ENCODE measurements at places on chromosomes 7 and 10. TPM values are rescaled to one million over a fixed set of nuclear protein-coding genes. Genes with fewer than 3 reads are reported as not detected.
A peak's percentile ranks its signal among the peaks of the same experiment; 100 is the strongest.

AGAP6 gene
- 36.5 TPM for polyA plus RNA-seq

MINDY3 gene
- polyA plus RNA-seq, result 36.7 TPM

VGF gene
- polyA plus RNA-seq, result 0.21 TPM

ANXA8L1 gene
- polyA plus RNA-seq, result 0.30 TPM

PDE6C gene
- polyA plus RNA-seq, result 0.33 TPM

OR2A42 gene
- polyA plus RNA-seq, result 0.58 TPM

C7orf57 gene
- 0.64 TPM for polyA plus RNA-seq

AQP1 gene
- 206 TPM for polyA plus RNA-seq

SPDYE2B gene
- 0.60 TPM for polyA plus RNA-seq

HOGA1 gene
- 69.1 TPM for polyA plus RNA-seq

PGAM2 gene
- 3.4 TPM for polyA plus RNA-seq

LYZL2 gene
- polyA plus RNA-seq, result not detected

MMP21 gene
- polyA plus RNA-seq, result 0.26 TPM

TBATA gene
- 0.20 TPM for polyA plus RNA-seq

ESYT2 gene
- polyA plus RNA-seq, result 52.8 TPM

VSTM2A gene
- polyA plus RNA-seq, result 2.7 TPM

- no peak for DNase-seq
Measured at GRCh38 chr7:73442903-73443500, 9.4 kb downstream of the FZD9 start.

GRCh38 chr7:26101361-26102151 is 50.4 kb upstream of the NFE2L3 start:
- DNase-seq, result peak; percentile 39

GRCh38 chr7:1706381-1706720 is 36.3 kb downstream of the ELFN1 start:
- DNase-seq, result no peak

DNA sequence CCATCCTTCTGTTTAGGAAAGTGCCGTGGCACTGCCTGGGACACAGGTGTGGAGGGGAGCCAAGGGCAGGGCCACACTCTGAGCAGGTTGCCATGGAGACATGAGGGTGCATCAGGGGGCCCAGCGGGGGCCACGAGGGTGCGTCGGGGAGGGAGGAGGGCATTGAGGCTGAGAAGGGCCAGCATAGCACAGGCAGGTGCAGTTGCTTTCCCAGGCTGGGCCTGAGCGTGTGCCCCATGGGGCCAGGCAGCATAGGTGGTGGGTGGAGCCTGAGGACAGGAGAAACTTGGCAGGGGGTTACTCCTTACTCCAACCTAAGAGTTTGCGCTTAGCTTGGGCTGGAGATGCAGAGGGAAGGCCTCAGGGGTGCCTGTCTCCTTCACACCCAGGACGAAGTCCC is 15.2 kb downstream of the YKT6 start:
- no peak for DNase-seq

- no peak for DNase-seq
Measured at GRCh38 chr7:98137826-98138151, 31.1 kb downstream of the LMTK2 start.

- peak; percentile 68 for DNase-seq
Measured at GRCh38 chr7:125606671-125607070, 677.0 kb upstream of the POT1 start.

GRCh38 chr10:57494486-57494885 is 773.2 kb downstream of the IPMK start:
- no peak for DNase-seq

GRCh38 chr10:4073912-4074311 is 288.9 kb upstream of the KLF6 start:
- DNase-seq, result no peak

- no peak for DNase-seq
Measured at GRCh38 chr10:98959379-98959778, 276.3 kb downstream of the HPSE2 start.

GRCh38 chr10:95663496-95663895 is 7.0 kb upstream of the ALDH18A1 start:
- no peak for DNase-seq

- DNase-seq, result no peak
Measured at GRCh38 chr7:70193514-70193913, 595.2 kb downstream of the AUTS2 start.

DNA sequence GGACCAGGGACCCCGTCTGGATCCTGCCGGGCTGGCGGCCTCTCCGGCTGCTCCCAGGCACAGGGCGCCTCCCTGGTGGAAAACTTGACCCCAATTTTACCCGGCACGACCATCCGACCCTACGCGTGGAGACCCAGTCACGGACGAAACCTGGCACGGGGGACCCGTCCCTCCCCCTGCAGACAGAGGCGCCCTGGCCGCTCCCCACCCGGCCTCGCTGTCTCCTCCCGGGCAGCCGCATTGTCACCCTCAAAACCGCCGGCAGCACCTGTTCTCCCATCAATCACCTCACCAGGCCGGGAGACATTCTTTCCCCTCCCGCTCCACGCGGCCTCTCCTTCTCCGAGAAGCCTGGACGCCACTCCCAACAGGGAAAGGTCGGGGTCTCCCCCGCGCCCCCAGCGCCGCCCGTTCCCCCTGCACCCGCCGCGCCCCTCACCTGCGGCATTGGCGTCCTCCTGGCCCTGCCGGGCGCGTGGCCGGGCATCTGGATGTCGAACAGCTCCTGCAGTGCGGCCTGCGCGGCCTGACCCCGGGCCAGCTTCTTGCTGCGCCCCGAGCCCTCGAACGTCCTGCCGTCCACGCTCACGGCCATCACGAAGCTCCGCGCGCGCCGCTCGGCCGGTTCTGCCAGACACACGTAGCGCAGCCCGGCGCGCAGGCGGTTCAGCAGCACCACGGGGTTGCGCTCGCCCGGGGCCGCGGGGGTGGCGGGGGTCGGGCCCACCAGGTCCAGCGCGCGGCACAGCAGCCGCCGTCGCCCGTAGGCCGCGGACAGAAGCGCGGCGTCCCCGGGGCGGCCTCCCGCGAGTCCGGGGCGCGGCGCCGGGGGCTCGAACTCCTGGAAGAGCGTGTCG is 306.6 kb downstream of the WDR37 start:
- DNase-seq, result no peak

DNA sequence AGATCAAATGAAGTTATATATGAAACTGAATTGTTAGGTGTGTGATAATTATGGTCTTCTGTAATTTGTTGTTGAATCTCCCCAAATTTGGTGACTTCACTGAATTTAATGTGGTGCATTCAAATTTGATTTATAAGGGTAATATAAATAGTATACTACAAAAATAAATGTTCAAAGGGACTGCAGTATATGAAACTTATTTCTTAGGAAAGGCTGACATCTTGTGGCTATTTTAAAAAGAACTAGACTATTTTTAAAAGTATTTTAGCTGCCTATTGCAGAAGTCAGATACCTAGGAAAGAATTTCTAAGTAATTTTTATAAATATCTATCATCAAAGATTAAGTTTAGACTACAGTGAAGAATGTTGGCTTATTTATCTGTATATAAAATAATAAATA is 36.6 kb downstream of the ATRNL1 start:
- DNase-seq, result peak; percentile 53

GRCh38 chr10:34311679-34312078 is 503.4 kb downstream of the PARD3 start:
- DNase-seq, result no peak

- peak; percentile 21 for DNase-seq
Measured at GRCh38 chr10:32207544-32207943, 139.4 kb downstream of the EPC1 start.

DNA sequence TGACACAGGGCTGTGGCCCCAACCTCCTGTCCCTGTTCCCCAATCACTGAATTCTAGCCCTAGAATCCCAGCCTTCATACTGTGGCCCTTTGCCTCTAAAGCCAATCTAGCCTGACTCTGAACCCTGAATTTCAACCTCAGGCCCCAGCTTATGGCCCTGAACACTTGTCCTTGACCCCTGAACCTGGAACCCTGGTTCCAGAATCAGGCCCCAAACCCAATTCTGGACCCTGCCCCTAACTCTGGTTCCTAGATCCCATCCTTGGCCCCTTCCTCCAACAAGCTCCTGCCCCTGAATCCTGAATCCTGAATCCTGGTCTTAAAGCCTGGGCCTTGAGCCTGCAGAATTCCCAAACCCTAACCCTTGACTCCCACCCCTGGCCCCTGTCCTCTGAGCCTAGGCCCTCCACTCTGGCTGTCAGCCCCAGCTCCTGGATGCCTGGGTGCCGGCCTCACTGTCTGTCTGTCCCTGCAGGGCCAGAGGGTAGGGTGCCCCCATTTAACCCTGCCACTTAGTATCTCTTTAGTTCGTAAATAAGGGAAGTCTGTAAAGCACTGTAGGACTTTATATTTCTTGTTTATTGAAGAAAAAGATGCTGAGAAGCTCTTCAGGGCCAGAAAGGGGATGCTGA is 1.3 kb downstream of the INPP5A start:
- no peak for DNase-seq

- DNase-seq, result no peak
Measured at GRCh38 chr7:45203936-45204445, 46.4 kb downstream of the RAMP3 start.

DNA sequence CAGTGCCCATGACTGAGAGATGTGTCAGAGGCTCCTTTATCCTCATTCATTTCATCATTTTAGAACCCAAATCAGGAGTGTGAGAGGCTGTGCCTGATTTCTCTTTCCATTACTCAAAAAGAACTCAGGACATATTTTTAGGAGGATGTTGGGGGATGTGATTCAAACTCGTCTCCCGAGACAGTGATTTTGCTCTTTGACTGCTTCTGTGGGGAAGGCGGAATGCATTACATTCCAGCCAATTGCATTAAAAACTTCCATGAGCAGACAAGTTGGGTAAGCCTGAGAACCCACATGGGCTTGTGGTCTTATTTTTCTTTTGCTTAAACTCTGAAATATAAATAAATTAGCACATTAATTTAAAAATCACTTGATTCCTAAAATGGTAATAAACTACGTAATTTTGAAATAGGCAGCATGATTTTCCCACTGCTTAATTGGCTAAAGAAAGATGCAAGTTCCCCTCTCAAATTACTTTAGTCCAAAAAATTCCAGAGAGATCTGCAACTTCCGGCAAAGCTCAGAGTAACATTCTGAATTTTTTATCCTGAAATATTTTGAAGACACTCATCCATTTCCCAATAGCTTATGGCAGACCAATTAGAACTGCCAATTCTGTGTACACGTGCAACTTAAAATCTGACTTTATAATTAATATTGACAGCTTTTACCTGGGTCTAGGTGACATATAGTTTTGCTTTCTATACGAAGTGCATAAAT is 185.6 kb downstream of the C7orf25 start:
- DNase-seq, result no peak

DNA sequence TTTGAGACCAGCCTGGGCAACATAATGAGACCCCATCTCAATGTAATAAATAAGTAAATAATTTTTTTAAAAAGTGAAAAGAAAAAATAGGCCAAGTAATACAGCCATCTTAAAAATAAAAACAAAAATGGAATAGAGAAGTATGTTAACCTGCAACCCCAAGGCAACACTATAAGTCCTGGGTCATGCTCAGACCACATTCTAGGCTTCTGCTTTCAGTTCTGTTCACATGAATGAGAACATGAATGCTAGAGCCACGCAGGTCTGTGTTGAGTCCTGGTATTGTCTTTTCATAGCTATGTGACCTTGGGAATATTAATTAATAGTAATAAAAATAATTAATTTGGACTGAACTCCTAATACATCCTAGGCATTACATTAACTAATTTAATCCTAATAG is 284.0 kb downstream of the AUTS2 start:
- DNase-seq, result no peak

- no peak for DNase-seq
Measured at GRCh38 chr7:37341033-37341630, 107.5 kb downstream of the ELMO1 start.

- no peak for DNase-seq
Measured at GRCh38 chr7:45358287-45358686, 200.7 kb downstream of the RAMP3 start.

DNA sequence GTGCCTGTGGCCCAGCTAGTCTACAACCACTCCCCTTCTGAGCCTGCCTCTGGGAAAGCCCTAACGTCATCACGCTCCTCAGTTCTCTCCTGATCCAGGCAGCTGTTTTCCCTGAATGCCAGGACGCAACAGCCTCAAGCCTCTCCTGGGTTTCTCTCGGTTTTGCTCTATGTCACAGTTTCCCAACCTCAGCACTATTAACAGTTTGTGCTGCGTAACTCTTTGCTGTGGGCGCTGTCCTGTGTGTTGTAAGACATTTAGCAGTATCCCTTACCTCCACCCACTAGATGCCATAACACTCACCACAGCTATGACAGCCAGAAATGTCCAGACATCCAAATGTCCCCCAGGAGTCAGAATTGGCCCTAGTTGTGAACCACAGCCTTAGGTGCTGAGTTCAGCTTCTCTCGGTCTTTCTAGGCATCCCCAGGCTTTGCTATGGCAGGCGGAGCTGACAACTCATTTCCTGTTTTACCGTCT is 226.3 kb upstream of the NPVF start:
- DNase-seq, result no peak

DNA sequence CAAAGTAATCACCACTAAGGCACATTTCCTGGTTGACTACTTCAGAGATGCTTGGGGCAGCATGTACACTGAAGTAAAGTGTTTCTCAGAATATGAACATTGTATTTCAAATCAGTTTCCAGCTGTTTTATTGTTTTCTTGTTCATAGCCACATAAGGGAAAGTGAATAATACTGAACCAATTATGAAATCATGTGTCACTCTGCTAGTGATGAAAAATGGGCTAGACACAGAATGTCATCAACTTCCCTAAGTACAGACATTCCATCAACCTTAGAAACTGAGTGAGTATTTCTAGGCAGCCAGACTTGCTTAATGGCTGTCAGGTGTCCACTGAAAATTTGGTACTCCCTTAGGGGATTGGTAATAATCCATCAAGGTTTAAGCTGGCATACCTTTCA is 603.5 kb downstream of the ARL4A start:
- DNase-seq, result no peak

DNA sequence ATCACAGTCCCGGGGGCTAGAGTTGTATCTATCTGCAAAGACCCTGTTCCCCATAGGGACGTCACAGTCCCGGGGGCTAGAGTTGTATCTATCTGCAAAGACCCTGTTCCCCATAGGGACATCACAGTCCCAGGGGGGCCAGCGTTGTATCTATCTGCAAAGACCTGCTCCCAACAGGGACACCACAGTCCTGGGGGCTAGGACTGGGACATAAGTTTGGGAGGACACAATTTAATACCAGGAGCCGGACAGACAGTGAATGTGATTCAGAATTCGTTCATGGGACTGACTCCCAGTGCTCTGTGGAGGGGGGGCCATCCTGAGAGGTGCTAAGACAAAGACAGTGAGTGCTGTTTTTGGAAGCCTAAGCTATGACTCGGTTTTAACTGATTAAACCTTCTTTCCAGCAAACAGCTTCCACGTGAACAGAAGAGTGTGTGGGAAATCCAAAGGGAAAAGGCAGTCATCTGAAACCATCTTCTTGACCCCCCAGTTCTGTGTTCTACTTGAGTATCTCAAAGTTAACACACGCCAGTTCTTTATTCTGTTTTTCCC is 153.0 kb downstream of the DIP2C start:
- DNase-seq, result no peak

- no peak for DNase-seq
Measured at GRCh38 chr7:148481971-148482626, 108.5 kb upstream of the C7orf33 start.

DNA sequence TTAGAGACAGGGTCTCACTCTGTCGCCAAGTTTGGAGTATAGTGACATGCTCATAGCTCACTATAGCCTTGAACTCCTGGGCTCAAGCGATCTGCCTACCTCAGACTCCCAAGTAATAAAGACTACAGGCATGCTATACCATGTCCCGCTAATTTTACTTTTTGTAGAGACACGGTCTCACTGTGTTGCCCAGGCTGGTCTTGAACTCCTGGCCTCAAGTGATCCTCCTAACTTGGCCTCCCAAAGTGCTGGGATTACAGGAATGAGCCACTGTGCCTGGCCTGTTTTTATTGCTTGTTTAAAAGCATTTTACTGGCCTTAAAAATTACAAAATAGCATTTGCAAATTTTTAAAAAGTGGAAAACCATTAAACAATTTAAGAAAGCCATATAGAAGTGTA is 135.0 kb downstream of the JAZF1 start:
- DNase-seq, result no peak
